ENCODE measurements at places on chromosomes 2 and 18.

DNA sequence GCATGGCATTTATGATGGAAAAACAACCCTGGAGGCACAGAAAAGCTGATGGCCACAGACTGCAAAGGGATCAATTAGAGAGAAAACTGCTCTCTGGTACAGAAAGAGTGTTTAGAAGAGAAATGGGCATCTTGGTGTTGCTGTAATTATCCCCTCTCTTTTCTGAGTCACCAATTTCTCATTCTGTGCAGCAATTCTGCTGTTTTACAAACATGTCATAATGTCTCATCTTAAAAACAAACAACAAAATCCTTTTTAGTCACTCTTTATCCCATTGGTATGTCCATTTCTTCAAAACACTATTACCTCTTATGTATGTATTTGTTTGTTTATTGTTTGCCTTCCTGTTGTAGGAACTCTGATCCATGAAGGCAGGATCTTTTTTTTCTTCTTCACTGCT is 73.9 kb upstream of the HK2 start:
- DNase-seq, result no peak

- DNase-seq, result no peak
Measured at GRCh38 chr2:63571291-63571690, 17.0 kb downstream of the WDPCP start.

- DNase-seq, result no peak
Measured at GRCh38 chr2:9302755-9303154, 96.1 kb downstream of the ASAP2 start.

DNA sequence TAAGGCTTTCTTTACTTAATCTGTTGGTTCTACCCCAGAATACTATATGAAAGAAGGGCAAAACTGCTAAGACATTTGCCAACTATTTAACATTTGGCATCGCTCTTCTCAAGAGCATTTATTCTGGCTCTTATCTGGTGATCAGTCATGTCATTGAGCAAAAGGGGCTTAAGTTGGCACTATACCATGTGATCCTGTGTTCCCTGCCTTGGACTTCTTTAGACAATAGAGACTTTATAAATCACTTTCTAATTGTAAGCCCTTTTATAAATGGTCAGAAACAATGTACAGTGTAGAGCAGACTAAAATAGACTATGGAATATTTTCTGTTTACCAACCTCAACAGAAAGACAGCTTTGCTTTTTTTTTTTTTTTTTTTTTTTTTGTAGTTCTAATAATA is 52.1 kb downstream of the GTF3C3 start:
- DNase-seq, result no peak

- no peak for DNase-seq
Measured at GRCh38 chr2:65263262-65263661, 35.6 kb downstream of the ACTR2 start.

GRCh38 chr2:181943411-181944124 is 42.1 kb upstream of the PPP1R1C start:
- DNase-seq, result no peak

GRCh38 chr2:153601812-153602211 is 123.2 kb upstream of the RPRM start:
- no peak for DNase-seq

- DNase-seq, result peak; percentile 80
Measured at GRCh38 chr2:9003616-9004337, at the start of gene MBOAT2. Gene MBOAT2, minus strand, starts transcription at chr2:9003684. Its CDS starts 70 bp downstream, at chr2:9003614.

DNA sequence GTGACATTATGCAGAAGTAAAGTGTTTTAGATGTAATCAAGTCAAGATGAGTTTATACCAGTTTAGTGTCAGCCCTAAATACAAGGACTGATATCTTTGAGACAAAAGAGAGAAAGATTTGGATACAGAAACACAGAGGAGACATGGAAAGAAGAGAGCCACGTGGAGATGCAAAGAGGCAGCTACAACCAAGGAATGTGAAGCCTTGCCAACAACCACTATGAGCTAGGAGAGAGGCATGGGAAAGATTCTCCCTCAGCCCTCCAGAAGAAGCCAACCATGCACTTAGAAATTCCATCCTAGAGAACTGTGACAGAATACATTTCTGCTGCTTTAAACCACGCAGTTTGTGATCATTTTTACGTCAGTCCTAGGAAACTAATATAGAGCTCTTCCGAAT is 217.2 kb downstream of the DOK6 start:
- DNase-seq, result no peak

GRCh38 chr18:76494231-76495005 is 624 bp downstream of the ZNF516 start:
- no peak for DNase-seq

DNA sequence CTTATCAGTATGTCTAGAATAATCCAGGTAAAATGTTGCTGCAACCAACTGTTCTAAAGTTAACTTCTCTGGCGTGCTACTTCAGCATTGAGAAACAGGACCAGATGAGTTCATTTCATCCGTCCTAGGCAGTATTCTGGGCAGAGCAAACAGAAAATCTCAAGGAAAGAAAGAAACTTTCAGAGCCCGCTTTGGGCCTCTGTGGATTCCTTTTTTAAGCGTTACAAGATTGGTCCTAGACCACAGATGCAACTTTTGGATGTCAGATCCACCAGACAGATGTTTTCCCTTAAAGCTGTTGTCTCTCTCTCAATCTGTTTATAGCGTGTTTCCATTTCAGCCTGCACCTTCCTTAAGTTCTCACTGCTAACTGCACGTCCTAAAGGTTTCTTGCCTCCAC is 75.0 kb downstream of the BCL2 start:
- no peak for DNase-seq

GRCh38 chr2:224405841-224406370 is 4.0 kb upstream of the FAM124B start:
- DNase-seq, result no peak

- DNase-seq, result no peak
Measured at GRCh38 chr2:35343135-35343534, 1012.4 kb upstream of the CRIM1 start.

DNA sequence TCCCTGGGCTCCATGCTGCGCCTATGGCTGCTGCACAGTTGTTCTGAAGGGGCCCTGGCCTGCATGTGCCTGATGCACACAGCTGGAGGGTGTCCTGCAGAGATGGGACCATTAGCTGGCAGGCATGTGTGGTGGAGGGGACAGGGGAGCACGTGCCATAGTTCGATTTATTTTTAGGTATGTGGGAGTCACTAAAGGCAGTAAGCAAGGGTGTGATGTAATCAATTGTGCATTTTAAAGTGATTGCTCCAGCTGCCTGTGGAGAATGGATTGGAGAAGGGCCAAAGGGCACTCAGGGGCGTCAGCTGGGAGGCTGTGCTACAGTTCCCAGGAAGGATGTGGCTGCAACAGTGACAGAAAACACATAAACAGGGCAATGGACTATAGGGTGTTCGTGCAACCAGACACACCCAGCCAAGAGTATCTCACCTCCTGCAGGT is 205.1 kb downstream of the ARL4C start:
- peak; percentile 56 for DNase-seq

- no peak for DNase-seq
Measured at GRCh38 chr2:239577935-239578334, 177.1 kb upstream of the HDAC4 start.

DNA sequence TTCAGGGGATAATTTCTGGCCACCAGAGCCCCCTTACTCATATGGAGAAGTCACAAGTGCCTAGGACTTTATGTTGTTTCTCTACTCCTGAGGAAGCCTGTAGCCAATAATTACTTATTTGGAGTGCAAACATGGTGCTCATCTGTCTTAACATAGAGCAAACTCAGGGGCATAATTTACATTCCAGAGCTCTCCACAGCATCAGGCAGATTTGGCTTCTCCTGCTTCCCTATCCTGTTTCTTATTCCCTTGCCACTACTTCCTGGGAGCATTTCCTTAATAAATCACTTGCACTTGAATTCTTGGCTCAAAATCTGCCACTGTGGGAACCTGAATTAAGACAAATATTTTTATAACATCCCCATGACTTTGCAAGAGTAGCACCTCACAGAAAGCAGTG is 960.9 kb downstream of the SOCS6 start:
- no peak for DNase-seq

DNA sequence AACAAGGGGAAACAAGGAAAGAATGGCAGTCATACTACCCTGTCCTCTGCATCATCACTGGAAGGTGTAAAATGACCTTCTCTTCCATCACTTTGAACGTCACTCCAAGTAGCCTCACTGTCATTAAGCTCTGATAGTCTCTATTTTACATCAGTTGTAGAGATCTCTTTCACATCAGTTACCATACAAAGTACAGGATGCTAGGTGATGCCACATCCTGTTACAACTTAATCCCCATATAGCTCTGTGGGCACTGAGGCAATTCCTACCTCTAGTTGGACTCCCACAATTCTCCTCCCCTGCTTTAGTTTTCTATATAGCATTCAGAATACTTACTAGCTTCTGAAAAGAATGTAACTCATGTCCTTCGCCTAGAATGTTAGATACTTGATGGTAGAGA is 55.1 kb upstream of the TTC27 start:
- no peak for DNase-seq

DNA sequence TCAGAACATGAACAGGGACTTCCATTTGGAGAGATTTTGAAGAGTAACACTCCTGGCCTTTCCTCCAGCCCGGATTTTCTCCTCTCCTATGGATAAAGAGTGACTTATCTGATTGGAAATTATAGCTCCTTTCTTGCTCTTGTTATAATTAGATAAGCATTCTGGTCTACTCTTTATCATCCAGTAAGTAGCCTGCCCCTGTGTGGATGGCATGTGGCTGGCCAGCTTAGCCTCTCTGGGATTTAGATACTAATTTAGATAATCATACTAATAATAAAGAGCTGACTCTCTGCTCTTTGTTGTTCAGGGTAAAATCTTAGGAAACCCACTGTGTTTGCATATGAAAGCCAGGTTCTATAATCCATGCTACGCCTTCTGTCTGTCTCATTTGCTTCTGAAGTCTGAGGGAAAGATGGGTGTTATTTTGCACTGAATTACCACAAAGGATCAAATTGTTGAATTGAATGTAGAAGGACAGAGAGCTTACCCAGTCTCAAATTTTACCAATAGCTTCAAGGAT is 438.8 kb downstream of the SPAG16 start:
- DNase-seq, result no peak

GRCh38 chr2:140863713-140864112 is 1267.1 kb downstream of the LRP1B start:
- DNase-seq, result no peak

- DNase-seq, result peak; percentile 85
Measured at GRCh38 chr2:86038291-86039081, 67.2 kb downstream of the POLR1A start.

DNA sequence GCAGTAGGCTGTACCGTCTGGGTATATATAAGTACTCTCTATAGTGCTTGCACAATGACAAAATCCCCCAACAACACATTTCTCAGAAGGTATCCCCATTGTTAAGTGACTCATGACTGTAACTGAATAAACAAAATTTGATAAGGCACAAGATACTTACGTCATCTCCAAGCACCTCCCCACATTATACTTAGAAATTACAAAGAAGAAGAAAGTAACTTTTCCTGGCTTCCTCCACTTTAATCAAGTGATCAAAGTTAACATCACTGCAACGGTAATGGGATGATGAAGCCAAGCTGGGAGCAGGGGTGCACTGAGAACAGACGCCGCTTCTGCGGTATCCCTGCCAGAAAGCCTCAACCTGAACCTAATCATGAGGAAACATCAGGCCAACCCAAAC is 9.7 kb downstream of the TNS1 start:
- no peak for DNase-seq

GRCh38 chr2:55885127-55885943 is 38.2 kb downstream of the EFEMP1 start:
- no peak for DNase-seq

GRCh38 chr2:218295029-218295428 is 2.7 kb upstream of the TMBIM1 start:
- DNase-seq, result no peak

DNA sequence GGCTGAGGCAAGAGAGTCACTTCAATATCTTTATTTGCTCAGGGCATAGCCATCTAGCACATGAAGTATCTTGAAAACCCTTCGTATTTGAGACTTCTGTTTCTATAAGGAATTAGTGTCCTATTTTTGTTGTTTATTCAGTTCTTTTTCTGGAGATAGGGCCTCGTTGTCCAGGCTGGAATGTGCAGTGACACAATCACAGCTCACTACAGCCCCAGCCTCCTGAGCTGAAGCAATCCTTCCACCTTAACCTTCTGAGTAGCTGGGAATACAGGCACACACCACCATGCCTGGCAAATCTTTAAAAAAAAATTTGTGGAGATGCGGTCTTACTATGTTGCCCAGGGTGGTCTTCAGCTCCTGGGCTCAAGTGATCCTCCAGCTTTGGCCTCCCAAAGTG is 50.6 kb downstream of the PSMD14 start:
- DNase-seq, result no peak

- peak; percentile 49 for DNase-seq
Measured at GRCh38 chr18:32919799-32920198, 147.0 kb upstream of the KLHL14 start.

DNA sequence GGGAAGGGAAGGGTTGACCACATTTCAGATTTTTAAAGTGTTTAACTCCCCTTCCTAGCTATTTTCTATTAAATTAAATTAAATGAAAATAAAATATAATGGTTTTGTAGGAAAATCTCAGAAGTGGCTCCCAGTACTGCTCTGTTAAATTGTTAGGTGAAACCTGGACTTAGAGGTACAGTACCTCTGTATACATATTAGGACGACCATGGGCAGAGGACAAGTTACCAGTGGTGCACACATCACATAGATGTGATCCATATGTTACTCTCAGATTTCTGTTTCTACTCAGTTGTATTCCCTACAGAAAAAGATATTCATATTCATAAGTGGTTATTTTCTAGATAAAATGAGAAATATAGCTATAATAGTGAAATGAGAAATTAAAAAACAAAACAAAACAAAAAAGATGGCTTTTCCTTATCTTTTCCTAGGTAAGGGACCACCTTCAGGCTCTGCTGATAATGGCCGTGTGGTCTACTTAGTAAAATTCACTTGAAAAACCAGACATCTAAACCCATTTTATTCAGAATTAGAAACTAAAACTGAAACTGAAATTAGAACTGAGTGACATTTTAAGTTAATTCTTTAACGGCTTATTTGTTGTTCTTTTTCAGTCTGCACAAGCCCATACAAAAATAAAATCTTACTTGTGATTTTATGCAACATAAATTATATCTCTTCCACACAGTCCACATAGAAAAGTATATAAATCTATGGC is 832.5 kb upstream of the CHAC2 start:
- DNase-seq, result no peak

DNA sequence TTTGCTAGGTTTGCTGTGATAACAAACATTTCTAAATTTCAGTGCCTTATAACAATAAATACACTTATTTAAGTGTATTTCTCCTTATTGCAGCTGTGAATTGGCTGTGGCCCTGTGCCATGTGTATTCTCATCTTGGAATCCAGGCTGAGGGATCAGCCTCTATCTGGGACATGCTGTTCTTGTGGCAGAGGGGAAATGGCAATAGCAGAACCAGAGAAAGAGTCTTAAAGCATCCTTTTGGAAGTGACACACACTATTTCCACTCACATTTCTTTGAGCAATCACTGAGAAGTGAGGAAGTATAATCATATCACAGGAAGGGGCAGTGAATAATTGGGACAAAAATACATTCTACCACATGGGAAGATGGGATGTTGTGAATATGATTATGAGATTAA is 66.2 kb upstream of the PROKR1 start:
- DNase-seq, result no peak

GRCh38 chr2:120773186-120773800 is 37.6 kb downstream of the GLI2 start:
- no peak for DNase-seq

All from CD4-positive, alpha-beta T cell treated with Interferon gamma for 1 hour (primary cell).